ENCODE measurements at places on chromosomes 4 and X. TPM values are rescaled to one million over a fixed set of nuclear protein-coding genes. Genes with fewer than 3 reads are reported as not detected.

Gene KDR
- total RNA-seq: not detected

GRCh38 chrX:45323387-45323786 lies 122.7 kb upstream of the DIPK2B start:
- DNase-seq: no peak

- no peak for DNase-seq
Observed at GRCh38 chr4:115219315-115219860, 106.0 kb upstream of the NDST4 start.

Gene CXCL1
- total RNA-seq: not detected

DNA sequence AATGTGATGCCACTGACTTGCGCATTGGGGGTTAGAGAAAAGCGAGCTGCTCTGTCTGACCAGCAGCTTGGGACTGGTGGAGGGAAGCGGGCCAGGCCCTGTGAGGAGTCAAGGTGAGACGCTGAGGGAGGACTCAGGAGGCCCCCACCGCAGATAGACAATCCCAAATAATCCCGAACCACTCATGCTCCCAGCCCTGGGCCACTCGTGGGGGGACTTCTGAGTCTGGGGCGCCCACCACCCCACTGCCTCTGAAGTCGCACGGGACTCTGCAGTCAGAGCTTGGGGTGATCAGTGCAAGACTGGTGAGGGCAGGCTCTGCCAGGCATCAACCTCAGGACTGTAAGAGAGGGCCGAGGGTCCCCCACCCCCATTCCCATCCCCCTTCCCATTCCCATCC lies 6.9 kb downstream of the MAGEA4 start:
- DNase-seq: no peak

DNA sequence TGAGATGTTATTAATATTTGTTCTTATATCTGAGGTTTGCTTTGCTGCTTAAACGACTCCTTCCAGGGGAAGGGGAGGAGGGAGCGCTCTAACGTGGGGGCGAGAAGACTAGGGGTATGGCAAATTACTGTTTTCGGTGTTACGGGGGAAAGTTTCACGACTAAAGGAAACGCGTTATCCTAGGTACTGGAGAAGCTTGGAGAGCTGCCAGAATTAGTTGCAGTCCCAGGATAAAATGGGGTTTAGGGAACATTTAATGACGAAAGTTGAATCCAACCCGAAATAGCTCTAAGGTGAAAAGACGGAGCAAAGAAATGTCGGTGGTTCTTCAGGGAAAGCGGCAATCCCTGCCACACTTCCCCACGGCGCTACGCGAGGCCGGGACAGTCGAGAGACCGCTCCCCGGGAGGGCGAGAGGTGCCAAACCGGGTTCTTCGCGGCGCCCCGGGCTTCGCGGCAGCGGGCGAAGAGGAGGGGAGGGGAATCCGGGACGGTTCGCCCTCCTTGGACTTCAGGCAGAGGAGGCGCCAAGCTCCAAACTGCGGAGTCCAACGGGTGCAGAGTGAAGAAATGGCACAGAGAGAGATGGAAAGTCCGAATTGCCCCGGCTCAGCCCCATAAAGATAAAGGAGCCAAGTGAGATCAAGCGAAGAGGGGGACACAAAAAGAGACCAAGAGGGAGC lies 724 bp downstream of the THOC2 start:
- no peak for DNase-seq

GRCh38 chrX:110759785-110760184 lies 35.8 kb downstream of the CHRDL1 start:
- DNase-seq: no peak

Gene GAGE13
- total RNA-seq: not detected

DNA sequence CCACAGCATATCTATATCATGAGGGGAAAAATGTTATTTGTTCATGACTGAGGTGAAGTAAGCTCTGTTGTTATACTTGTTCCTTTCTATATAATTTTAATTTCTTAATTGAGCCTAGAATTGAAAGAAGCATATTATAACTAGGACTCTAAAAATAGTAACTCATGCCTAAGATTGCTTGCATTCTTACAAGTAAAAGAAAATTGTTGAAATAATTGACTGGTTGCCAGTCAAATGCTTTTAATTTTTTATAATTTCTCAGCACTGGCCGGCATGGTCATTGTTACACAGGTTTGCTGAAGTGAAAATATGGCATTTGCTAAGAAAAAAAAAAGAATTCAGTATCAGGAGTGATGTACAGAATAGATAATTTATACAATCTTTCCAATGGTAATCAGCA lies 104.8 kb downstream of the GASK1B start:
- DNase-seq: no peak

Gene MAGEA2
- not detected for total RNA-seq

Gene CHRDL1
- total RNA-seq: not detected

Data from CD4-positive, alpha-beta memory T cell (primary cell).